Esophagus squamous epithelium (tissue), 5 donors: ENCODE measurements at places on chromosomes 12 and 14.

GRCh38 chr12:94983321-94983720 lies 20.2 kb downstream of the NDUFA12 start:
- H3K36me3 ChIP-seq: no peaks in the 10 kb centered on the region
- no peak for DNase-seq
- no peak overlapping the region for H3K27ac ChIP-seq
- no peaks in the 10 kb centered on the region for H3K27me3 ChIP-seq
- no peaks in the 10 kb centered on the region for H3K4me1 ChIP-seq

DNA sequence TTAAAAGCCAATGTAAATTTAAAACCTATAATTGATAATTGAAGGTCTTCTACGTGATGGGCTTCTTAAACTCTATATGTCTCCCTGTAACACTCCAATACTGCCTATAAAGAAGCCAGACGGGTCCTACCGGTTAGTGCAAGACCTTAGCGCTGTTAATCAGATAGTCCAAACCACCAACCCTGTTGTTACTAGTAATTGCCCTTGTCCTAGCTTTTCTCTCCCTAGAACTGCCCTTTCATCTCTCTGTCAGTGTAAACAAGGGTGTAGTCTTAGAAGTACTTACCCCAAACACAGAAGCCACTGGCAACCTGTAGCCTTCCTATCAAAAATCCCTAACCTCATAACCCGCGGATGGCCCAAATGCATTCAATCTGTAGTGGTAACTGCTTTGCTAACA lies 243.0 kb upstream of the DIO3 start:
- no peaks in the 10 kb centered on the region for H3K4me1 ChIP-seq
- no peak overlapping the region for H3K27ac ChIP-seq
- DNase-seq: no peak
- no peaks in the 10 kb centered on the region for H3K36me3 ChIP-seq
- H3K27me3 ChIP-seq: no peaks in the 10 kb centered on the region

- H3K4me1 ChIP-seq: peaks cover 13% of the 10 kb centered on the region
- no peak overlapping the region for H3K4me3 ChIP-seq
- no peaks in the 10 kb centered on the region for H3K27me3 ChIP-seq
- peaks cover 1% of the 10 kb centered on the region for H3K36me3 ChIP-seq
Measured at GRCh38 chr14:24132061-24132685, 1.7 kb downstream of the FITM1 start.

DNA sequence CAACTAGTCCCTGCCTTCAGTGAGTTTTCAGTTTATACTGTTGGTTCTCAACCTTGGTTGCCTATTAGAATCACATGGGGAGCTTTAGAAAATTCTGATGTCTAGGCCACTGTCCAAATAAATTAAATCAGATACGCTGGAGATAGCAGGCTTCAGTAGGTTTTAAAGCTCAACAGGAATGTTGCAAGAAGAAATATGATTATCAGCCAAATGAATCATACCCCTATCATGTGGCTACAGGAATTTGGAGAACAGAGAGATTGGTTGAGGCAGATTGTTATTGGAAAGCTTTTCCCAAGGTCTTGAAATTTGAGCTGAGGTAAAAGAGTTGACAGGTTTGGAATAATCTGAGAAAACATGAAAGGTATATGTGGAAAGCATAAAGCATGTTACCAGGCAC lies 125.3 kb downstream of the WIF1 start:
- peaks cover 11% of the 10 kb centered on the region for H3K4me1 ChIP-seq
- H3K27me3 ChIP-seq: no peaks in the 10 kb centered on the region
- H3K27ac ChIP-seq: no peak overlapping the region
- H3K36me3 ChIP-seq: no peaks in the 10 kb centered on the region
- H3K4me3 ChIP-seq: no peak overlapping the region

DNA sequence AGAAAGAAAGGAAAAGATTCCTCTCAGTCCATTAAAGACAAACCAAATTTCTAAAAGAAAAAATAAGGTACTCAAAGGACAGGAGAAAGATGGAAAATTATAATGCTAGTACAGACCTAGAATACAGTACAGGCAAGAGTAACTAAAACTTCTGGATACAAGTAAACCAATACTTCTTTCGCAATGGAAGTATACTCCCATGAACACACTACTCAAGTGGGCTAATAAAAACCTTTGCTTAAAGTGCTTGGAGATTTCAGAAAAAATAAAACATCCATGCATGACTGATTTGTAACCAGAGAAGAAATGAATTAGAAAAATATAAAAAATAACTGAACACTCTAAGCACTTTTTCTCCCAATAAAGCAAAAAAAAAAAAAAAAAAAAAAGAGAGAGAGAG lies 3.5 kb downstream of the ZBTB25 start:
- no peaks in the 10 kb centered on the region for H3K27me3 ChIP-seq
- DNase-seq: no peak
- peaks cover 29% of the 10 kb centered on the region for H3K4me1 ChIP-seq
- H3K36me3 ChIP-seq: no peaks in the 10 kb centered on the region
- no peak overlapping the region for H3K4me3 ChIP-seq
- no peak overlapping the region for H3K27ac ChIP-seq

DNA sequence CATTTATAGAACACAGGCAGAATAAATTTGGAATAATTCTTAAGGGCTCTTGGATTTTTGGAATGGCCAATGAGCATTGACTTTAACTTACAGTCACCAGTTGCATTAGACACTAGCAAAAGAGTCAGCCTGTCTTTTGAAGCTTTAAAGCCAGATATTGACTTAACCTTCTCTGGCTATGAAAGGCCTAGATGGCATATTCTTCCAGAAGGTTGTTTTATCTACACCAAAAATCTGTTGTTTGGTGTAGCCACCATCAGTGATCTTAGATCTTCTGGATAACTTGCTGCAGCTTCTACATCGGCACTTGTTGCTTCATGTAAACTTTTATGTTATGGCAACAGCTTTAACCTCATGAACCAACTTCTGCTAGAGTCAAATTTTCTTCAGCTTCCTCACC lies 10.4 kb downstream of the PCNX1 start:
- H3K27ac ChIP-seq: no peak overlapping the region
- no peaks in the 10 kb centered on the region for H3K36me3 ChIP-seq
- no peaks in the 10 kb centered on the region for H3K4me1 ChIP-seq
- H3K4me3 ChIP-seq: no peak overlapping the region
- H3K27me3 ChIP-seq: no peaks in the 10 kb centered on the region
- no peak for DNase-seq

GRCh38 chr12:85575120-85576096 lies 260.8 kb downstream of the RASSF9 start:
- no peak overlapping the region for H3K27ac ChIP-seq
- no peaks in the 10 kb centered on the region for H3K4me1 ChIP-seq
- H3K27me3 ChIP-seq: no peaks in the 10 kb centered on the region
- H3K36me3 ChIP-seq: no peaks in the 10 kb centered on the region
